Hematopoietic multipotent progenitor cell treated with erythropoietin and hydrocortisone succinate and interleukin-3 and kit ligand, for 6 days (in vitro differentiated cells): ENCODE measurements at places on chromosomes 16 and 17.
A peak's percentile ranks its signal among the peaks of the same experiment; 100 is the strongest.

- no peak for DNase-seq
Measured at GRCh38 chr17:19958023-19958422, 19.6 kb downstream of the AKAP10 start.

GRCh38 chr16:57666353-57667047, 1.6 kb upstream of the ADGRG3 start:
- DNase-seq = no peak

GRCh38 chr17:81482673-81483072, 29.9 kb downstream of the ACTG1 start:
- no peak for DNase-seq

DNA sequence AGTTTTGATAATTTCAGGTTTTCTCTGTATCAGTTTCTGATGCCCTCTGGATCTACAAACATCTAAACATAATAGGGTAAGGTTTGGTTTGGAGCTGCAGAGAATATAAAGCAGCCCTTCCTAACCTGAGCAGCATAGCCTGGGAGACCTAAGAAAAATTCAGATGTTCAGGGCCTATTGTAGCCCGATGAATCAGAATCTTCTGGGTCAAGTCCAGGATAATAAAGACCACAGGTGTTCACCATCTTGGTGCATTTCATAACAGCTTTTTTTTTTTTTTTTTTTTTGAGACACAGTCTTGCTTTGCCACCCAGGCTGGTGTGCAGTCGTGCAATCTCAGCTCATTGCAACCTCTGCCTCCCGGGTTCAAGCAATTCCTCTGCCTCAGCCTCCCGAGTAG, 19.7 kb upstream of the ARHGAP17 start:
- DNase-seq = no peak

GRCh38 chr16:2790631-2791030, 3.3 kb upstream of the PRSS33 start:
- no peak for DNase-seq

DNA sequence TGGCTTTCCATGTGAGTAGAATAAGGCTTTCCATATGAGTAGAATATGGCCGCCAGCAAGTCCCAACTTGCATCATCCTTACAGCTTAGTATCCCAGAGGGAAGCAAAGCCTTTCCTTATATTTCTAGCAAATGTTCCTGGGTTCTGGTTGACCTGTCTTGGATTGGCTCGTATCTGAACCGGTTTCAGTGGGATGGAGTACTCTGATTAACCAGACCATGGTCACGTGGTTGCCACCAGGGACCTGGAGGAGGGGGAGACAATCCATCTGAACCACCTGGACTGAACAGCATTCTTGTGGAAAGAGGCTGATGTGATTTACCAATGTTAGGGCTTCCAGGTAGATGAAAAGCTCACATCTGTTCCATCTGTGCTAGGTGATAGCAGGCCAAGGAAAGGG, 89.0 kb downstream of the SHISA6 start:
- no peak for DNase-seq

- DNase-seq = no peak
Measured at GRCh38 chr17:5786510-5786875, 202.2 kb upstream of the NLRP1 start.

GRCh38 chr17:64496348-64496785, 487 bp downstream of the POLG2 start:
- no peak for DNase-seq

DNA sequence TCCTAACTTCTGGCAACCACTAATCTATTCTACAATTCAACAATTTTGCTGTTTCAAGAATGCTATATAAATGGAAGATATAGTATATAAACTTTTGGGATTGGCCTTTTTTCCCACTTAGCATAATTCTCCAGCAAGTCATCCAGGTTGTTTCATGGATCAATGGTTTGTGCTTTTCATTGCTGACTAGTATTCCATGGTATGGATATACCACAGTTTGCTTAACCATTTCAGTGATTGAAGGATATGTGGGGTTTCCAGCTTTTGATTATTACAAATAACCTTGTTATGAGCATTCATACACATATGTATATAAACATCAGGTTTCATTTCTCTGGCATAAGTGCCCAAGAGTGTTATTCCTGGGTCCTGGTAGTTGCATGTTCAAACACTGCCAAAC, 2.1 kb upstream of the FAM83G start:
- no peak for DNase-seq

- no peak for DNase-seq
Measured at GRCh38 chr16:5031601-5032000, 2.1 kb downstream of the NAGPA start.

- DNase-seq = no peak
Measured at GRCh38 chr16:23254338-23254737, 47.8 kb upstream of the SCNN1B start.

DNA sequence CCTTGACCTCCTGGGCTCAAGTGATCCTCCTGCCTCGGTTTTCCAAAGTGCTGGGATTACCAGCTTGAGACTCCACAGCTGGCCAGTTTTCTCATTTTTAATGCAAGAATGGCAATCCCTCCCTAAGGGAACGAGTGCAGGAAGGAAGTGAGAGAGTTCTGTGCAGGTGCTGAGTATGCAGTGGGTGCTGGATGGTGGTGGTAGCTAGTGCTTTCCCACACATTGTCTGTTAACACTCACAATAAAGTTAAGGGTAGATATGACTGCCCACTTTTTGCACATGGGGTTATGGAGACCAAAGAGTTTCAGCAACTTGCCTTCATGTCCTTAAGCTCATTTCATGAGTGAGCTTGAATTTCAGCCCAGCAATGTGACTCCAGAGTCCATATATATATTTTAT, 18.5 kb downstream of the RGS9 start:
- DNase-seq = no peak

GRCh38 chr16:54268340-54268739, 18.2 kb downstream of the IRX3 start:
- DNase-seq = no peak

DNA sequence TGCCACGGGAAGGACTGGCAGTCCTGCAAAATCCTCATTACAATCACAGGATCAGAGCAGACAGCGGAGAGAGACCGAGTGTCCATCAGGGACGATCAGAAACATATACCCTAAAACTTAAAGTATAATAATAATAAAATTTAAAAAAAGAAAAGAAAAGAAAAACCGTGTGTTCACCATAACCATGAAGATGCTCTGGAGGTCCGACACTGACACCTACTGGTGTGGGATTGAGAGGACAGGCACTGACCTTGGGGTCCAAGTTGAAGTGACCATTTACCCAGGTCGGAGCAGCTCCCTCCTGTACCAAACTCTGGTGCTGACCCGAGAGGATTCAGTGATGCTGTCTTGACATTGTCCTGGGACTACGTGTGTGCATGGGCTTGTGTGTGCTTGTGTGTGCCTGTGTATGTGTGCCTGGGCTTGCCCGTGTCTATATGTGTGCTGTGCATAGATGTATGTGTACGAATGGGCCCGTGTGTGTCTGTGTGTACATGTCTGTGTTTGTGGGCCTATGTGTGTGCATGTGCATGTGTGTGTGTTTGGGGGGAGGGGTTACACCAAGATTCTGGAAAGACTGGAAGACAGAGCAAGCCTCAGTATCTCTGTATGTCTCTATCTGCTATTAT, 10.0 kb upstream of the CD300LD start:
- peak; percentile 71 for DNase-seq

GRCh38 chr17:55348749-55349354, 72.8 kb downstream of the MMD start:
- peak; percentile 86 for DNase-seq

DNA sequence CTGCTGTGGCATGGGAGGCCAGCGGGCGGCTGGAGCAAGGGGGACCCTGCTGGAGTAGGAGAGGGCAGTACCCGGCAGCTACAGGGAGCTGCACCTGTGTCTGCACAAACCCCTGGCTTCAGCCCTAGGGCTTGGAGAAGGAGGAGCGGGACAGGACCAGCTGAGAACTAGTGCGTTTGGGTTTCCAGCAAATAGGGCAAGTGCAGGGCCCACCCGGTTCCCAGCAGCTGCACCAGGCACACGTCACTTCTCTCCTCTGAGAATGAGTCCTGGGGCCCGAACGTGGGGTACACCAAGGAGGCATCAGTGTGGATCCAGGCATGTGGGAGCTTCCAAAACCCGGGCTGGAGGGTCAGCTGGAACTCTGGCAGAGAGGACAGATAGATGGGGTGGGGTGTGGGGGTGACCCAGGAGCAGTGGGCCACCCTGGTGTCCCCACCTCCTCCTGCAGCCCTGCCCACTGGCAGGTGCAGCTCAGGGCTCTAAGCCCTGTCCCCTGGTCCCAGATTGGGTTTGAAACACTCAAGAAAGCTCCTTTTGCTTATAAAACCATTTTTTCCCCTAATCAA, 5.6 kb downstream of the C16orf89 start:
- no peak for DNase-seq

GRCh38 chr17:16001226-16001897, 1.7 kb downstream of the TTC19 start:
- peak; percentile 27 for DNase-seq

- DNase-seq = no peak
Measured at GRCh38 chr17:44926821-44927525, 11.7 kb upstream of the GFAP start.

- no peak for DNase-seq
Measured at GRCh38 chr17:80995131-80995530, 3.5 kb downstream of the CHMP6 start.

GRCh38 chr17:64133546-64134215, 3.7 kb upstream of the ERN1 start:
- DNase-seq = peak; percentile 92

DNA sequence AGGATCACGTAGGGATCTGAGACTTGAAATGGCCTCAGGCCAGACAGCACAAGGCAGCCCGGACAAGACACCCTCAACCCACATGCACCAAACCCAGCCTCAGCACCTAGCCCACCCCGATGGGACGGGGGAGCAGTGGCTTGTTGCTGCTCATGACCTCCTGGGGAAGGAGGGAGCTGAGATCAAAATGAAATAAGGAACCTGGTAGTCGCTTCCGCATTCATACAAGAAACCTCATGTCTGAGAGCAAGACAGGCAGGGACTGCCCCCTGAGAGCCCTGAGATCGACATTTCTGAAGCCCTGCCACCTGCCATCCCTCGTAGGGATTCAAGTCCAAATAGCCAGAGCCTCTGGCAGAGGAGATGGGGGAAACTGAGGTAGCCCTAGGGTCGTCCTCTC, 5.7 kb upstream of the CEP131 start:
- DNase-seq = peak; percentile 49

- peak; percentile 78 for DNase-seq
Measured at GRCh38 chr16:18983565-18984434, at the start of gene TMC7. Gene TMC7, plus strand, starts transcription at chr16:18983934. Its CDS starts 130 bp downstream, at chr16:18984064.

- no peak for DNase-seq
Measured at GRCh38 chr17:53635444-53635843, 187.3 kb upstream of the KIF2B start.

DNA sequence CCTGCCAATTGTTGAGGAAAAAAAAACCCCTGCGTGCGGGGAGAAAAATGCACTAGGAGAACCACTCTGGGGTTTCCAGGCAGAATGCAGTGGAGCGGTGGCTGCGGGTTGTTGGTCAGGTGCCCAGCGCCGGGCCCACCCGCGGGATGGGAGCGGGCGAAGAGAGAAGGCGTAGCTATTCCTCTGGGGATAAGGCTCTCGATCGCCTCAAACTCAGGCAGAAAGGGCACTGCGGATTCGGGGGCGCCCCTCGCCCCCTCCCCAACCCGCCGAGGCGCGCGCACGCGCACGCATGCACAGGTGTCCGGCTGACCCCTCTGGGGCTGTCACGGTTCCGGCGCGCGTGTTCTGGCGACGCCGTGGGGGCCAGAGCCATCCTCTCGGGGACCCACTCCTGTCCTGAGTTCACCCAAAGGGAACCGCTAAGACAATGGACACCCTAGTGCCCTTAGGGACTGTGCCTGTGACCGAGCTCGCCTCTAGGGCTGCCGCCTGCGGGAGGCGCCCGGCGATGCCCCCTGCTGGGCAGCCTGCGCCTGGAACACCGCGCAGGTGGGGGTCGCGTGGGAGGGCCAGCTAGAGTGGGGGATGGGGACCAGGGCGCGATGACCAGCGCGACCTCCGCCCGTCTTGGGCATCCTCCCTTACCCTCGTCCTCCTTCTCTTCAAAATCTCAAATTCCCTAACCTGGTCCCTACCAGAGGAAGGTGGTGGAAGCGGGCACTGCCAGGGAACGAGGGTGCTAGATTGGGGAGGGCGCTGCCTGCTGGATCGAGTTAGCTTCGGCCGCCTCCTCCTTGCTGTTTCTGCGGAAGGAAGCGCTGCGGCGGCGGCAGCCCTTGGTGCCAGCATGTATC, 14.4 kb upstream of the CBX8 start:
- peak; percentile 74 for DNase-seq

DNA sequence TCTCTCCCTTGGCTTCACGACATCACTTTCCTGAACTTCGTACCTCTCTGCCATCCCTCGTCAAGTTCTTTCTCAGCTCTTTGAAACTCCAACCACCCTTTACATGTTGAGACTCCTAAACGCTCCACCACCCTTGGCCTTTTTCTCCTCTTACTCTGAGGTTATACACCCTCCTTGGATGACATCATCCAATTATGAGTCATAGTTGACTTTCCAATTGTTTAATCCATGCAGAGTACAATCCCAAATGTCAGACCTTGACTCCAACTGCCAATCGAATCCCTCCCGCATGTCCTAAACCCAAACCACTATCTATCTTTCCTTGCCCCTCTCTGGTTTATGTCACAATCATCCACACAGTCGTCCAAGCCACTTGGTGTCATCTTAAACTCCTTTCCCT, 18.4 kb upstream of the C16orf82 start:
- DNase-seq = no peak

GRCh38 chr16:52254746-52255145, 292.2 kb downstream of the TOX3 start:
- no peak for DNase-seq

DNA sequence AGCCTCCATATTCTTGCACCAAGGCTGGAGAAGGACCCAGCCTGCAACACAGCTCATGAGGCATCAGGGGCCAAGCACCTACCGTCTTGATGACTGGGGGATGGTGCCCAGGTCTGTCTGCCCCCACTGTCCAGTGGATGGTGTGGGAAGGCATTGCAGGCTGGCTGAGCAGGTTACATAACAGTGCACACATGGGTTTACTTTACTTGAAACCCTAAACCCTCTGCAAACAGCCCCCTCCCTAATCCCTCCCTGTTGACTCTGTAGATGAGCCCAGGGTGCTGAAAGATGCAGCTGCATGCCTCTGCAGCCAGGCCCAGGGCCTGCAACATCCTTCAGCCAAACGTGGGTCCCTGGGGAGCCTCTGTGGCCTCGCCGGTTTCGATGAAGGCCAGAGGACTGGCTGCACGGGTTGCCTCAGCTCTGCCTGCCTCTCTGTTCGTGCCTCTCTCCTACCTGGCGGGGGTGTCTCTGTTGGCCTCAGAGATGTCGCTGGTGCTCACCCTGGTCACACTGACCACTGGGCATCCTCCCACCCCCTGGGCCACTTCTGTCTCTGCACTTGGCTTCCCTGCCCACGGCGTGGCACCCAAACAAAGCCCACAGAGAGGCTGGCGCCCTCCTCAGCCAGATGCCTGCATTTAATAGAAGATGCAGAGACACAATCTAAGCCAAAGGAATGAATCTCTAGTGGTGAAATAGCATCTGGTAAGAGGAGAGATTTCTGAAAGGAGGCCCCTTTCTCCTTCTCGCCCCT, 95.1 kb downstream of the METRNL start:
- no peak for DNase-seq
